ENCODE measurements at places on chromosomes 5 and 9. TPM values are rescaled to one million over a fixed set of nuclear protein-coding genes. Genes with fewer than 3 reads are reported as not detected.

GRCh38 chr5:164651546-164652275, 1146.3 kb downstream of the MAT2B start:
- no peak for DNase-seq

GRCh38 chr5:38258042-38258318, 379 bp upstream of the EGFLAM start:
- no peak for DNase-seq

DNA sequence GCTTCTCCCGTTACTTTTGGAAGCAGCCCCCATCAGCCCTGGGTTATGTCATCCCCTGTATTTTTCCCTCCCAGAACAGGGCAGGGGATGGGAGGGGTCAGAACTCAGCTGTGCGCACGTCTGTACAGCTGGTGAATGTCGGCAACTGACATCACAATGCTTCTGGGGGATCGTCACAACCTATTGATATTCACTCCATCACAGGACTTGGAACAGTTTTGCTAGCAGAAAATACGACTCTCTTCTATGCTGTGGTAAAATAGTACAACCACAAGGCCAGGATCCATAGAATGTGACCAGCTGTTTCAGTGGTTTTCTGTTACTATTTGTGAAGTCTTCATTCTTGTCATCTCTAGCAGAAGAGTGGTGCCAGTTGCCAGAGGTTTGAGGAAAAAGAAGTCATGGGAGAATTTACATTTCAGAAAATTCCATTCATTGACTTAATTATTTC, 77.1 kb upstream of the KLF4 start:
- DNase-seq = no peak

- no peak for DNase-seq
Measured at GRCh38 chr5:21847300-21847699, 1005.8 kb downstream of the CDH12 start.

DNA sequence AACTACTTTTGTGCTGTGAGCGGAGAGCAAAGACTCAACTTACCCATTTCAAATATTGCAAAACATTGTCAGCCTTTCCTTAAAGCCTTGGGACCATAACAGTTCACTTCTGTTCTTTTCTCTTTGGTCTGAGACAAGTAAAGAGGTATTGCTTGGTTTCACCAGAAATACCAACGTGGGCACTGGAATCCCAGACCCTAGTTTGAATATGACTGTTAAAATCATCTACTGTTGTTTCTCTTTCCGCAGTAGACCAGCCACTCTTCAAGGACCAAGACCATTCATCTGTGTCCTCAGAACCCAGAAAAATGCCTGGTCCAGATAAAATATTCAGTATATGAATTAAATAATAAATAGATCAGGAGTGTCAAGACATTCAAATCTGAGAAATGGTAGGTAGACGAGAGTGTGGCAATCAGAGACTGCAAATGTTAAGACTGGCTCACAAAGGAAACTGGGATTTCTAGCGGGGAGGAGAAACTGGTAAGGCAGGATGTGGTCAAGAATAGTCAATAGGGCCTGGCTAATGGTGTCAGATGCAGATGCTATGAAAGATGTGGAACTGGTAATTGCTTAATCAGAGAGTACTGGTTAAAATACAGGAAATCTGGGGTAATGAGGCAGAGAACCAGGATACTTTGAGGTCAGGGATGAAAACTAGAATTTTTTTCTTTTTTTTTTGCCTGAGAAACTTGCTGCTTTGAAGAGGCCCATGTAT, 82.1 kb upstream of the IL33 start:
- DNase-seq = no peak

DNA sequence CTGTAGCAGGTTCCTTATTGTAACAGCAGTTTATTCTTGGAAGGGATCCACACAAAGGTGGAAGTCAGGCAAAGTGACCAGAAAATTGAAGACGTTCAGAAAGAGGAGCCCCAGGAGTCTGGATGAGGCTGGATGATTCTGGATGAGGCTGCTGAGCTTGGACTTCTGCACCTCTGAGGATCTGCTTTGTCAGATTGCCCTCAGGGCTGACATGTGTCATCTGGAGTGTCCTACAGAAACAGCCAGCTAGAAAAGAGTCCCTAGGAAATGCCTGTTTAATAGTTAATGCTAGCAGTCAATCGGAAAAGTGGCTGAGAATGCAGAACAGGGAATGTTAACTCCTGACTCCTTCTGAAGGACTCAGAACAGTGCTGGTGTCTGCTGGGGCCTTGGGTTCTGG, 236.4 kb downstream of the LRRC70 start:
- DNase-seq = no peak

GRCh38 chr5:139635191-139635590, 13.0 kb upstream of the CXXC5 start:
- no peak for DNase-seq

- no peak for DNase-seq
Measured at GRCh38 chr5:57684299-57684702, 201.7 kb upstream of the ACTBL2 start.

GRCh38 chr5:41043109-41043747, 27.9 kb downstream of the MROH2B start:
- no peak for DNase-seq

DNA sequence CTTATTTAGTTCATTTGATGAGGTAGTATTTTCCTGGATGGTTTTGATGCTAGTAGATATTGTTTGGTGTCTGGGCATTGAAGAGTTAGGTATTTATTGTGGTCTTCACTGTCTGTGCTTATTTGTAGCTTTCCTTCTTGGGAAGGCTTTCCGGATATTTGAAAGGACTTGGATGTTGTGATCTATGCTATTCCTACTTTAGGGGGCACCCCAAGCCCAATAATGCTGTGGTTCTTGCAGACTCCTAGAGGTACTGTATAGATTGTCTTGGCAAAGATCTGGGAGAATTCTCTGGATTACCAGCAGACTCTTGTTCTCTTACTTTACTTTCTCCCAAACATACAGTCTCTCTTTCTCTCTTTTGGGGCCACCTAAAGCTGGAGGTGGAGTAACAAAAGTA, 315.7 kb downstream of the MAT2B start:
- DNase-seq = no peak

DNA sequence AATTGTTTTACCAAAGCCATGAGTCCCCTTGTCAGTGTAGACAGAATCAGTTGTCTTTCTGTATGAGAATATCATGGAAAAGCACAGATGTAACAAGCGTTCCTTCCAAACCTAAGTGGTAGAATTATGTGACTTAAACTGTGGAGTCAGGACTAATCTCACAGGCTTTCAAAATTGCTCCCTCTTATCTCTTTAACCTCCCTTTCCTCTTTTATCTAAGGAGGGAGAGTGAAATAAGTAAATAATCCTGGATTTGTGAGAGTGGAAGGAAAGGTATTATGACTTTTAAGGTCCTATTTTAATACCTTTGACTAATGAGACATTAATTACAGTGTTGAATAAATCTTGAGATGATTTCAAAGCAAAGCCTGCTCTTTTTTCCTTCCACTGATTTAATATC, 52.4 kb upstream of the LIFR start:
- DNase-seq = no peak

DNA sequence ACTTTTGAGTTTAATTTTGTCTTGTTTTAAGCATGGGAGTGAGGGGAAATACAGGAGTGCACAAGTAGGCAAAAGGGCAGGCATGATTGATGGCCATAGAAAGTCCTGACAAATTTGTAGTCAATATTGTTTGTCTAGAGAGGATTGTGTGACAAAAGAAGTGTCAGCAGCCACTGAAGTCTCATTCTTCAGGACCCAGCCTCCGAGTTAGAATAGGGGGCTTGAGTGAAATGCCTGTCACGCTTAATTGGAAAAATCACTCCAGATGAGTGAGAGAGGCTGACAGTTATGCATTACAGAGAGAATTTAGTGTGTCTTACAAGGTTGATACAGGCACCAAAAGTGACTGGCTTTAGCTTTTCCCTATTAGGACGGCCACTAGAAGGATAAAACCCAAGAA, 81.9 kb upstream of the RPS23 start:
- no peak for DNase-seq

Gene FIBCD1
- not detected for total RNA-seq

Gene OR13J1
- not detected for total RNA-seq

Gene ZFP2
- 1.8 TPM for total RNA-seq

Gene NIPAL4
- total RNA-seq = 3.1 TPM

Gene CTSV
- total RNA-seq = not detected

Gene FBN2
- total RNA-seq = not detected

Gene EQTN
- total RNA-seq = not detected

Gene P4HA2
- total RNA-seq = 0.25 TPM

Gene PCDH1
- total RNA-seq = not detected

Gene LCN1
- not detected for total RNA-seq

Gene FAM53C
- total RNA-seq = 29.8 TPM

Gene KCNV2
- not detected for total RNA-seq
